Fibroblast of the aortic adventitia (primary cell): ENCODE measurements at places on chromosomes 13 and 19.

- DNase-seq, result no peak
Measured at GRCh38 chr13:66375756-66376155, 854.4 kb downstream of the PCDH9 start.

DNA sequence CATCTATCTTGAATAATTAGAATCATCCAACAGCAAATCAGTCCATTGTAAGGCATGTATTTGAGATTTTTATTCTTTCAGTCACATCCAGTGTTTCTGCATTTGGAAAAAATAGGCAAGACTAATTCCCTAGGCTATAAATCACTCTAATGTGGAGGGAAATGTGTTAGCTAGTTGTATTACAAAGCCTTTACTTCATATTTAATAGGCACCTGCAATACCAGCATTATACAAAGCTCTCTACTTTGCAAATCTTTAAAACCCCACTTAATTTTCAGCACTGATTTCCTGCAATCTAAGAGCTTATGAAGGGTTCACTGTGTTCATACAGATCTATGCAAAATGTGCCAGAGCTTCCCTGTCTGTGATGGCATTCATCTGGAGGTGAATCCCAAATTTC lies 12.3 kb downstream of the PCDH9 start:
- DNase-seq, result no peak

DNA sequence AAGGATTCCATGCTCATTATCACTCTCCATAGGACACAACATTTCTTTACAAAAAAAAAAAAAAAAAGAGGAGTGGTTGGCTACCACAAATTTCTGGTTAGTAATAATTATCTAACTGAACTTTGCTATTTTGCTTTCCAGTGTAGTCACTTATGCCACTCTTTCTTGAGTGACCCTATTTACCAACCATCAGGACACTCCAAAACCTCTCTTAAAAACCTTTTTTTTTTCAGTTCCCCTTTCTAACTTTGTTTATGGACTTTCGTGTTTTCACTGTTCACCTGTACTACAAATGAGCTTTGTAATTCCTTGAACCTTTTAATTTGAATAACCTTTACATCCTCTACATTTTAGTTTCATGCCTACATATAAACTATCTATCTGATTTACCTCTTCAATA lies 686.5 kb upstream of the PCDH9 start:
- no peak for DNase-seq

DNA sequence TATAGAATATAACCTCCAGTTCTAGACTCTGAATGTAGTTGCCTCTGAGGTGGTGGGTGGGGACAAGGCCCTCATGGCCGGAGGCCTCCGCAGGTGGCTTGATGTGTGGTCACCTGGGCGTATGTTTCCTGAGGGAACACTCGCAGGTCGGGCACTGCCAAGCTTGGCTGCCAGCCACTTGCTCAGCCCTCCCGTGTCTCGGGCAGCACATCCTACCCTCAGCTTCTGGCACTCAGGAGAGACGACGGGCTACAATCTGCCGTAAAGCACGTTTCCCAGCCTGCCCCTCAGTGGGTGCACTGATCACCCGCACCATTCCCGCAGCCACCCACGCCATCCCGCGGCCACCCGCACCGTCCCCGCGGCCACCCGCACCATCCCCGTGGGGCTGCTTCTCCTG lies 15.2 kb downstream of the THOP1 start:
- DNase-seq, result no peak

DNA sequence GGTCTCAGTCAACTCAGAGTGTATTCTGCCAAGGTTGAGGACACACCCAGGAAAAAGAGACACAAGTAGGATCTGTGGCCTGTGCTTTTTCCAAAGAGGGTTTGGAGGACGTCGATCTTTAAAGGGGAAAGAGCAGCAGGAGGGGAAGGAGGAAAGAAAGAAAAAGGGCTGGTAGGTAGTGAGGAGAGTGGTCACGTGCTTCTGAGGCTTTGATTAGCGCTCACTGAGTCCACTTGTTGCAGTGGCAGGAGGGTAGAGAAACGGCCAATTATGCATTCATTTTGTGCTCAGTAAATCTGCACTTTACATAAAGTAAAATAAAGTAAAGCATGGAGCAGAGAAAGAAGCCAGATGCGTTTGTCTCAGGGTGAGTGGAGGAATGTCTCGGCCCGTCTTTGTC lies 126.0 kb upstream of the VSTM2B start:
- no peak for DNase-seq

DNA sequence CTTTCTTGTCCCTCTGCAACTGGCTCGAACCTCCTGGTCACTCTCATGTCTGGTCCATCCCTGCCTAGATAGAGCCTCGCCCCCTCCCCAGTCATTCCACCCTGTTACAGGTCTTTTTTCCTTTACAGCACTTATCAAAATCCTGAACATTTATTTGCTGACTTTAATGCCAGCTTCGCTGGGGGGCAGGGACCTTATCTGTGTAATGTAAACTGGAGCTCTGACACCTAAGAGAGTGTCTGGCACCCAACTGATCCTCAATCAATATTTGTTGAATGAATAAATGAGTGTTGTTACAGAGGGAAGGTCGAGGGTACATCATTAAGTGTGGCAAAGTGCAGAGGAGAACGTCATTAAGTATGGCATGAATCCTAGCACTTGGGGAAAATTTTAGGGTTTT lies 16.7 kb downstream of the FAAP24 start:
- no peak for DNase-seq

DNA sequence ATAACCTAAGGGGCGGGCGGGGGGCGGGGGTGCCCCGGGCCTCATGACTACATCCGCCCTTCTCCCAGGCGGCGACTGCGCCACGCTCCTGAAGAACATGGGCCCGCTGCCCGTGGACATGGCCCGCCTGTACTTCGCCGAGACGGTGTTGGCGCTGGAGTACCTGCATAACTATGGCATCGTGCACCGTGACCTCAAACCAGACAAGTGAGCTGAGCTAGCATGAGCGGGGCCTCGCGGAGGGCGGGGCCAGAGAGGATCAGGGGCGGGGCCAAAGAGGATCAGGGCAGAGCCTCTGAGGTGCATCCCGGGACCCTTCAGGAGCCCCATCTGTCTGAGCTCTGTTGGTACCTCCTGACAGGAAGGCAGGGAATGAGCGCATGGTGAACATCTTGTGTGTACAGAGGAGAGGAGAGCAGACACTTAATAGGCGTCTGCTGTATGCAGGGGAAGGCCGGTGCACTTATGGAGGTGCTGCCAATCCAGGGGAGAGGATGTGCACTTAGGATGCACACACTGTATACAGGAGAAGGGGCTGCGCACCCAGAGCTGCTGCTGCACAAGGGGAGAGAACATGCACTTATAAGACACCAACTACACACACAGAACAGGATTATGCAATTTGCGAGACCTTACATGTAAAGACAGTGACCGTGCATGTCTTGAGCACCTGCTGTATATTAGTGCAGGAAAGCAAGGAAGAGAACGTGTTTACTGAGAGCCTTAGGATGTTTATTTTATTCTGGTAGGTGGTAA lies 20.9 kb upstream of the PIK3R2 start:
- no peak for DNase-seq

DNA sequence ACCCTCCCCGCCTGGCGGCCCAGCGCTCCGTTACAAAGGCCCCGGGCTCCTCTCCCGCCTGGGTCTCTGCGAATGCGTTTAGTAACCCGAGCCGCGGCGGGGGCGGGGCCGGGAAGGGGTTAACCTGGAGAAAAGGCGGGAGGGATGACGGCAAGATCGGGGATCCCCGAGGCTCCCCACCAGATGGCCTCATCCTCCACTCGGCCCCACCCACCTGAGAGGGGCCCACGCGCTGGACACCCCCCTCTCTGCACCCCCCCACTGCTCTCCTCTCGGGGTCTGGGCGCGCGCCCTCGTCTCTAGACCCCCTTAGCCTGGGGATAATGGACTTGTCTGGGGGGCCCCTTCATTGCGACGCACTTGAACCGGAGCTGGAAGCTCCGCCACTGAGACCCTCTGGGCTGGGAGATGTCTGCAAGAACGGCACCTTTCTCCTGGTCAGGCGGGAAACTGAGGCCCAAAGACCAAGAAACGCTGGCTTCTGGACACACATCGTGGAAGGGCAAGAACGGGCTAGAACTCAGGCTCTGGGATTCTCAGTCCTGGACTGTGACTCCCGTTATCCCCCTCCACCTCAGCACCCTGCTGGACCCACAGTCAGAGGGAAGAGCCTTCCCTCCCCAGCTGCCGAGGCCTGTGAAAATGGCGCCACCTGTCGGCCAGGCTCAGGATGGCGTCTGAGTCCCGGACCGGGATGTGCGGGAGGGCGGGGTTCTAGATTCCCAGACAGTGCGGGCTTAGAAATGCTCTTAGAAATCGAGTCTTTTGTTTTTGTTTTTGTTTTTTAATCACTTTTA lies 2.9 kb upstream of the LTBP4 start:
- peak; percentile 87 for DNase-seq

DNA sequence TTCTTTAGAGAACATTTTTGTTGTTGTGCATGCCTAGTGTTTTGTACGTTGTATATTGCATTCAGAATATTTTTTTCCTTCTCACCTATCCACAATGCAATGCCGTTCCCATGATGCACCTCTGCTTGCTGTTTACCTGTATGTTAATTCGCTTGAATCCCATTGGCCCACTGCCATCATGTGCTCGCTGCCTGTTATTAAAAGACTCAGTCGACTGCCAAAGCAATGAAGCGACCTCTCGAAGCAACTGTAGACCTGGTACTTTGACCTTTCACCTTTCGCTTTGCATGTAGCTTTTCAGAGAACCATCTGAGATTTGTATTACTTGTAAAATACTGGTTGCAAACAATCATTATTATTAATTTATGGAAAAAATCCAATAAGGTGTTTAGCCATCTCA lies 77.4 kb upstream of the RAP2A start:
- DNase-seq, result no peak

DNA sequence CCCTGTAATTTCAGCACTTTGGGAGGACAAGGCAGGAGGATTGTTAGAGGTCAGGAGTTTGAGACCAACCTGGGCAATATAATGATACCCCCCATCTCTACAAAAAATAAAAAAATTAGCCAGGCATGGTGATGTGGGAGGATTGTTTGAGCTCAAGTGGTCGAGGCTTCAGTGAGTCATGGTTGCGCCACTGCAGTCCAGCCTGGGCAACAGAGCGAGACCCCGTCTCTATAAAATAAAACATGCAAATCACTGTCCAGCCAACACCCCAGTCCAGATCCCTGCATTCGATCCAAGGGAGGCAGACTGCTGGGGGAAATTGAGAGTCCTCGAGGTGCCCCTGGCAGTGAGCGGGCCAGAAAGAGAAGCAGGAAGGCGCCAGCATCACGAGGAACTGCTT lies 7.0 kb downstream of the CYTH2 start:
- DNase-seq, result no peak

- no peak for DNase-seq
Measured at GRCh38 chr19:792306-792885, 4.9 kb upstream of the PTBP1 start.

GRCh38 chr13:112781881-112782361 lies 92.1 kb downstream of the ATP11A start:
- peak; percentile 39 for DNase-seq

GRCh38 chr13:33106656-33107360 lies 90.6 kb downstream of the KL start:
- no peak for DNase-seq

DNA sequence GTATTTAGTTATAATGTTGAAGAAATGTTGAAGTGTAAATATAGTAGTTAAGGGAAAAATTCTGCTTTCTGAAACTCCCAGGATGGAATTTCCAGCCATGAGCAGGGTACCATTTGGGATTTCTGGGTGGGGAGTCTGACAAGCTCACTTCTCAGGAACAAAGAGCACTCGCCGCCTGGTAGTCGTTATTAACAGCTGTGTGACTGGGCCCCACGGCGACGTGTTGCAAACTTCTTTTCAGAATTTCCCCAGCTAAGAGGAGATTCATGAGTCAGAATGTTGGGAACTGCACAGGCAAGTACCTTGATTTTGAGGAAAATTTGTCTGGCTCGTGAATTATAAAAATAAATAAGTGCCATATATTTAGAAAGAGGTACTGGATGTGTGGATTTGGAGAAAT lies 103.7 kb downstream of the LACC1 start:
- no peak for DNase-seq

- DNase-seq, result no peak
Measured at GRCh38 chr19:54492568-54492967, 10.1 kb upstream of the LAIR2 start.

DNA sequence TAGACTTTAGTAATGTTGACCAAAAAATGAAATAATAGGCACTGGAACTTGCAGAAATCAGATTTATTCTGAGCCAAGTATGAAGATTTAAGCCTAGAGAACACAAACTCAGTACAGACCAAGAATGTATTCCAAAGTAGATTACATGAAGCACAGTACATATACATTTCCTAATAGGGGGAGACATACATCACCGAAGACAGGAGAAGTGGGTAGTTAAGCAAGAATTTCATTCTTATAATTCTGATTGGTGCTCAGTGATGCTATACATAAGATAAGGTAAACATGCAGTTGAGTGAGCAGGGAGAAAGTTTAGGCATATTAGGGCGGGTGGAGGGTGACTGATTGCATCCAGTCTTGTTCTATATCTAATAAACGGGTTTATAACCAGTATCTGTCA lies 2218.8 kb downstream of the PCDH9 start:
- DNase-seq, result no peak

GRCh38 chr13:110230661-110231347 lies 76.2 kb downstream of the COL4A1 start:
- DNase-seq, result no peak

DNA sequence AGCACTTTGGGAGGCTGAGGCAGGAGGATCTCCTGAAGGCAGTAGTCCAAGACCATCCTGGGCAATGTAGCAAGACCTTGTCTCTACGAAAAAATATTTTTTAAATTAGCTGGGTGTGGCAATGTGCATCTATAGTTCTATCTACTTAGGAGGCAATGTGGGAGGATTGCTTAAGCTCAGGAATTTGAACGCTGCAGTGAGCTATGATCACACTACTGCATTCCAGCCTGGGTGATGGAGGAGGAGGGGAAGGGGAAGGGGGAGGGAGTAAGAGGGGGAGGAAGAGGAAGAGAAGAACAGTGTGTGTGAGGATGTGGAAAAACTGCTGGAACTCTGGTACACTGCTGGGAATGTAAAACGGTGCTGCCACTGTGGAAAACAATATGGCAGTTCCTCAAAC lies 9.2 kb upstream of the CLIP3 start:
- peak; percentile 89 for DNase-seq

DNA sequence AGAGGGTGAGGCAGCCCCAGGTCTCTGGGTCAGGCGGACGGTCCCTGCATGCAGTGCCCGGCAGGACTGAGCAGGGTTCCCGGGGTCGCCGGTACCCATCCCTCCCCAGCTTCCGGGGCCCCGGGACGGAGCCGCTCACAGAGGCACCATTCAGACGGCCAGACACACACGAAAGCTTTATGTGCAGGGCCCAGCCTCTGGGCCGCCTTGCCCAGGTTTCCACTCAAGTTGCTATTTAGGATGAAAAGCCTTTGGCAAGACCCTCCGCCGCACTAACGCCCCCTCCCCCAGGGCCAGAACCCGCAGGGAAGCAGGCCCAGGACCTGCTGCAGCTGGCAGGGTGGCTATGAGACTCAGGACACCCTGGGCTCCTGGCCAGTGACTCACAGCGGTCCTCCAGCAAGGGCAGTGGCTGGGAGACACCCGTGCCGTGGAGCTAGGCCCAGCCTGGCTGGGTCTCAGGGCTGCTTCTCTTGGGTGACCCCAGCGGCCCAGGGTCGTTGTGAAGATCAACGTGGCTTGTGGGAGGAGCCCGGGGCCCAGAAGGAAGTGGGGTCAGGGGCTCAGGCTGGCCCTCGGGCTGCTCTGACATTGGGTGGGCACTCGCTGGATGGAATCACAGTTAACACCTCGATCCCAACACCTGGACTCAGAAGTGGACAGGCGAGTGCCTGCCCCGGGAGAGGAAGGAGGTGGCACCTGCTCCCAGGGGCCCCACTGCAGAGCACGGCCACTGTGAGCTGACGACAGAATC lies 4.8 kb downstream of the C19orf25 start:
- DNase-seq, result peak; percentile 42
